Calu3 (cell line): ENCODE measurements at places on chromosomes 2 and 18. TPM values are rescaled to one million over a fixed set of nuclear protein-coding genes. Genes with fewer than 3 reads are reported as not detected.
A peak's percentile ranks its signal among the peaks of the same experiment; 100 is the strongest.

The EMX1 gene
- total RNA-seq, result not detected in 2 replicates

The ZNF804A gene
- total RNA-seq, result 0.09 TPM in 1 of 2 replicates, not detected in the other

DNA sequence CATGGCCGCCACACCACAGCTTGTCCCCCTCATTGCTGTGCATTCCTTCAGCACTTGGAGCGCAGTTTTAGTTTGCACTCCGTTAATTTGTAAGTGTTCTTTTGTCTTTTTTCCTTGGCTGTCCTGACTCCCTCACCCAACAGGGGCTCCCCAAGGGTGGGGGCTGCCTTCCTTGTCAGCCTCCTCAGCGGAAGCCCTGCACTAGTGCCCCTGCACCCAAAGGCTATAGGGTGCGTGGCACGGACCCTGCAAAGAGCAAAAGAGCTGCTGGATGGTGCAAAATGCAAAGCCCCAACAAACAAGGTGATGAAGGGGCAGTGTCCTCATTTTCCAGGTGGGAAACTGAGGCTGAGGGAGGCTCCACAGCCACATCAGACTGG, 46.8 kb downstream of the EMX1 start:
- no peak for DNase-seq

GRCh38 chr2:119234021-119235019, 10.7 kb downstream of the STEAP3 start:
- DNase-seq, result no peak

DNA sequence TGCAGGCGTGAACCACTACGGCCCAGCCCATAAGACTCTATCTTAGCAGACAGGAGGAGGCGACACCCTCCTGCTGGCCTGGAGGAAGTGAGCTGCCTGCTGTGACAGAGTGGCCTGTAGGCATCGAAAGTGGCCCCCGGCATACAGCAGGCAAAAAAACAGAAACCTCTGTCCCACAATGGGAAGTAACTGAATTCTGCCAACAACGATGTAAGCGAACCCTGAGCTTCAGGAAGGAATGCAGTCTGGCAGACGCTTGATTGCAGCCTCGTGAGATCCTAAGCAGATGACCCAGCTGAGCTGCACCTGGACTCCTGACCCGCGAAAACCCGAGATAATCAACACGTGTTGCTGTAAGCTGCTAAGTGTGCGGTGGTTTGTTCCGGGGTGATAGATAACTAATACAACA, 13.6 kb downstream of the MRO start:
- DNase-seq, result no peak

DNA sequence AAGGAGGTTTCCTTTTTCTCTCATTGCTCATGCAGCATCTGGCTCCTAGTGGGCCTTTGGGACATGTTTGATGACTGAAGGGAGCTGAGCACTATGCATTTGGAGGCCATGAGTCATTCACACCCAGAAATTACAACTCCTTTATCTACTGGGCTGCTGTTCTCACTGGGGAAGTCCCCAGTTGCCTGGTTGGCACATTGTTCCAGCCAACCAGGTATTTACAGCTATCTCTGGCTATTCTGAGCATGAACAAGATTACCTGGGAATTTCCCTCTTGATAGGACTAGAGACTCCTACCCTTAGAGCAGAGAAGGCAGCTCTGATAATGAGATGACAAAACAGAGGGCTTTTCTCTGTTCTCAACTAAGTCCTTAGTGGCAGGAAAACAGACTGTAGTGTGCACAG, 206.5 kb downstream of the SETBP1 start:
- peak; percentile 60 for DNase-seq
